Fibroblast of skin of scalp (primary cell): ENCODE measurements at places on chromosomes 16 and 17.

- DNase-seq = no peak
Observed at GRCh38 chr16:10930755-10931093, 11.5 kb downstream of the DEXI start.

GRCh38 chr17:50338645-50339044 is 7.3 kb upstream of the XYLT2 start:
- DNase-seq = no peak

DNA sequence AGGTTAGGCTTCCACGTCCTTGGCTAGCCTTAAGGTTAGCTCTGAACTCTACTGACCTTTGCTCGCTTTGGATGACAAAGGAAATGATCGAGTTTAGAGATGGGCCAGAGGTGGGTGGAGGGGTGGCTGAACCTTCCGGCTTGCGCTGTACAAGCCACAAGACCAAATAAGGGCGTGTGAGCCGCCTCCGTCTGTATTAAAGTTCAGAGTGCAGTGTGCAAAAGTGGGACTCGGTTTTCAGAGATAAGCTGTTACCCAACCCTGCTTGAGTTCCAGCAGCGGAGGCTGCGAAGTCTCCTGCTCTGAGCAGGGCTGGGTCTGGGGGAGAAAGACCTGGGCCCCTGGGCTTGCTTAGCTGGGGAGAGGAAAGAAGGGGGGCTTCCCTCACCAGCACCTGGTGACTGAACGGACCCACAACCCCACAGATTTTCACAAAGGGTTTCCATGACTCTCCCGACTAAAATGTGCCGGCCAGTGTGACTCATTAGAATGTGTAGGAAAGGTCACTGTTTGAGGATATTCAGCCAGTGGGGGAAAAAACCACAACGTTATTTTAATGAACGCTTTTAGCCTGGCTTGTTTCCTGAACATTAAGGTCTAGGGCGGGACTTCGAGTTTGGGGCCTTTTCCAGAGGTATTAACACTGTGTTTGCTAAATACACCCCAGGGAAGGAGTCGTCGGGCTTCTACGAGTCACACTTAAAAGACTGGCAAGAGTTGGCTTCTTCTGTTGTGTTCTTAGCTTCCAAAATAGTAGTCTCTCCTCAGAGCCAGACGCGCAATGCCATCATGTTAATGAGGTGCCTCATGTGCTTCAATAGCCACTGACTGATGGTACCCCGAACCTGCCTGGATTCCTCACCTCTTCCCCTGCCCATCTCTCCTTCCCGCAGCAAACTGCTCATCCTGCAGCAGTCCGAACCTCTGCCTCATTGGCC is 67.0 kb downstream of the CENPV start:
- peak; percentile 97 for DNase-seq

DNA sequence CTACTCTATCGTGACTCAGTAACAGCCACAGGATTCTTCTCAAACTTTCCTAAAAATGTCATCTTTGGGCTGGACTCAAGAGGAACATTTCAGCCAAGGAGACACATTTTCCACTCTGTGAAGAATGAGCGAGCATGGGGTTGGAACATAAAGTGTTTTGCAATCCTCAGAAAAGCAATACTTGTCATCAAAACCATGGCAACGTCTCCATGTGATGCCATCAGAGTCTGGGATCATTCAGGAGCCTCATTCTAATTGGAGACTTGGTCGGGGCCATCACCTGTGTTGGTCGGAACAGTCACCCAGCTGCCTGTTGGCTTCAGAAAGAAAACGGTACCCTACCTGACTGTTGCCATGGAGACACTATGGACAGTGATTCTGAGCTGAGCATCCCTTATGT is 25.5 kb downstream of the MYOCD start:
- peak; percentile 54 for DNase-seq
